ENCODE measurements at places on chromosomes 1 and 21.

DNA sequence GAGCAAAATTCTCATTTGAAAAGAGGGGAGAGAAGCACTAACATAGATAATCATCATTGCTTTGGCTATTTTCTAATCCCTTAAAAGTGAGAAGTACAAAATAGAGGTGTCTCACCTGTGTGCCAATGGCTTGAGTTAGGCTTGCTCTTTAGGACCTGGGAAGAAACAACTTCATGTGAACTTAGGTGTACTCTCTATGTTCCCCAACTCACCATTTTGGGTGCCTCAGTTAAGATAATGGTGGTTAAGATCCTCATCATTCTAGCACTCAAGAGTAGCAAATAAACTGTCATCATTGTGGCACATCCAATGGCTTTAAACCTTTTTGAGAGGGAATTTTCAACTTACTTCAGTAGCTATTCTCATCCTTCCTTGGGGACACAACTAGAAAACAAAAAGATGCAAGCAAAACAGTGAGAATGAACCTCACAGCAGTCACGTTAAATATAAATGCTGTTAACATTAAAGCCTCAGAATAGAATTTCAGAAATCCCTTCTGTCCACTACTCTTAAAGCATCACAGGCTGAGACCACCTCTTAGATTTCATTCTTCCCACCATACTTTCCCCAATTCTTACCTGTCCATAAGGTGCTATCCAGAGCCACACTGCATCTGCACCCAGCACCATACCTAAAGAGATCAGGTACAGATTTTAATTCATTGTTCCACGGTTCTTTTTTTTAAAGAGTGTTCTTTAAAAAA is 1.2 kb downstream of the GAS5 start:
- no peak for DNase-seq

DNA sequence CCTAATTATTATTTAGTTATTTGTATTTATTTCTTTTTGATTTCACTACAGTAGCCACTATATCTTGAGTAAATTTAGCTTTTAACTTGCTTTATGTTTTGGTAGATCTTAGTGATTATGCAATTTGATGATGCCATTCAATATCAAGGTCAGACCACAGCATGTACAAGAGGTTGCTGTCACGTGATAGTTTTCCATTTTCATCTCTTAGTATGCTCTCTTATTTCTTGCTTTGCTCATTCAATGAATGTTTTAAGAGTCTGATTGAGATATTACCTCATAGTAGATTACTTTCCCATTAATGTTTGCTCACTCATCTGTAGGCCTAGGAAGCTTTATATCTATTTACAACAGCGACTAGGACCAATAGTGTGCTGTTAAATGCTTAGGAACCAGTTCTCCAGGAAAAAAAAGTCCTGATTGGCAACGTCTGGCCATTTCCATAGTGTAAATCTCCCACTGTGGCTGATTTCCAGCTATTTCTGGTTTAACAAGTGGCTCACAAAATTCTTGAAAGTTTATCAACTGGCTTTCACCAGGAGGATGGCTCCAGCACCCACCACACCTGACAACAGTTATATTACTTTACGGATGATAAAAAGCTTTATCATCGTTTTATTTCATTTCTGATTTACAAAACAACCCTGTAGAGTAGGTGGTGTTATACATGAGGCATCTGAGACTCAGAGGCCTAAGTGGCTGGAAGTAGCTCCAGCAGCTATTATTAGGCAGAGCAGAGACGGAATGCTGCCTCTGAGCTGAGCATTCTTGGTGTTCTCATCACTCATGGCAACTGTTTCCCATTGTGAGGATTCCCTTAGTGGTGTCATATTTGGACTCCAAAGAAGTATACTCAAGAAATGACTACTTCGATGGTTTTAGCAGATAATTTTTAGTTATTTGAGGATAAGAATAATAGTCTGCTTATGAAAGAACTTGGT is 235.2 kb downstream of the DISC1 start:
- no peak for DNase-seq

GRCh38 chr1:53541761-53542550 is 82.8 kb downstream of the DMRTB1 start:
- no peak for DNase-seq

GRCh38 chr1:151993084-151993733 is 450 bp downstream of the S100A10 start:
- no peak for DNase-seq

DNA sequence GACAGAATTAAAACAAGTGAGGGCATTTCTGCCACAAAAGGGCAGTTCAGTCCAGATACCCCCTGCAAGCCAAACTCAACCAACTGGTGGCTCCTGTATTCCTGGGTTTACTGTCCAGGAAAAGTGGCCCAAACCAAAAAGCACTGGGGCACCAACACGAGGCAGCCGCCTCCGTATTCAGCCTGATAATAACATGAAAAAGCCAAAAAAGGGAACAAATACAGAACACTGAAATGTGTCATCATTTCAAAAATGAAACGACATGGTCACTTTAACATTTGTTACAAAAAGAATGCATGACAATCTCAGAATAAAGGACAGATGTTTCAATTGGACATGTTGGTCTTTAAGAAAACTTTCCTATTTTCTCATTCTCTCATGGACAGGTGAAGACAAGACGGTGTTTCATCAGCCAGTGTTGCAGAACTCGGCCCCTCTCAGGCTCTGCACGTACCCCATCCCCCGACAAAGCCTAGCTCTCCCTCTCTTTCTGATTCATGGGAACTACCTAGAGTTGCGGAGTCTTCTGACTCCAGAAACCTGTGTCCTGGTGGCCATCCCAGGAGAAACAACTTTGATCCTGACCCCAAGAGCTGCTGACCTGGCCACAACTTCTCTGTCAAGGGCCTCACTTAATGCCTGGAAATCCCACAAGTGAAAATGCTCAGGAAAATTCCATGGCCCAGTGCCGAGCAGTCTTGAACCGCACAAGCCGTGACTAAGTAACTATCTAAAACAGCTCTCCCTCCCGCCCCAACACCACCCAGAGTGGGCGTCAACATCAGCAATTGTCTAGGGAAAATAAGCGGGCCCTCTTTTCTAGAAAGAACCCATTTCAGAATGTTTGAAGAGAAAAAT is 27.1 kb downstream of the ZBTB17 start:
- no peak for DNase-seq

DNA sequence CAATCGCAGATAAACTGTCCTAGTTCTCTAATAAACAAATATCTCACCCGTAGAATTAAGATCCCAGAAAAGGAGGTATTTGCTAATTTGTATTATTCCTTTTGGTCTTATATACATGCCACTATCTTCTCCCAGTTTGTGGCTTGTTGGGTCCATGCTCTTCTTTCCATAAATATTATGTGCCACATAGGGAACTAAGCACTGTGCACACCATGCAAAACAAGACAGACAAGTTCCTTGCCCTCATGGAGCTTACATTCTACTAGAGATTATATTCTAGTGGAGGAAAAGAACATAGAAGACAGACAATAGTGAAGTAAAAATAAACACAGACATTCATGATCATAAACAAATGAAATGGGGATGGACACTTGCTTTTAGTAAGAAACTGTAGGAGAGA is 4.7 kb downstream of the GART start:
- DNase-seq: no peak

- DNase-seq: no peak
These were observed 50.4 kb upstream of the SOD1 start for GRCh38 chr21:31609081-31609480.

DNA sequence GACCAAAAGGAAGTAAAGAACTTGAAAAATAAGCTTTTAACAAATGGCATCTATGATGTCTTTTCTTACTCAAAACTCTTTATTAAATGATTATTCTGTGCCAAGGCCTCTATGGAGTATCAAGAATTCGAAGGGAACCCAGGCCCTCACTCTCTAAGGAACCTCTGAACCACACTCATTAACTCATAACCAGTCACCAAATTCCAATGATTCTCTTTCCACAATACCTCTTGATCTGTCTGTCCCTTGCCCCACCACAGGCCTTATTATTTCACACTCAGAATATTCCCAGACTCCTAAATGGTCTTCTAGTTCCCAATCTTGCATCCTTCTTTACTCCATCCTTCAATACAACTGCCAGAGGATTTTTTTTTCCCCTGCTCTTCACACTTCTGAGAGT is 37.0 kb downstream of the PCSK9 start:
- DNase-seq: no peak

Data from stimulated activated CD8-positive, alpha-beta memory T cell treated with anti-CD3 and anti-CD28 coated beads, Interleukin-12 subunit alpha, Interleukin-12 subunit beta, amount 100 ng/mL, for 4 hours (primary cell).